Left lobe of liver (tissue), 2 donors: ENCODE measurements at places on chromosomes 3 and 15.
A peak's percentile ranks its signal among the peaks of the same experiment; 100 is the strongest.

GRCh38 chr15:42499858-42500609, 4.6 kb downstream of the SNAP23 start:
- DNase-seq = no peak

GRCh38 chr3:104005815-104006214, 1360.9 kb upstream of the ALCAM start:
- DNase-seq = no peak

GRCh38 chr3:181709537-181710279, 2.0 kb upstream of the SOX2 start:
- peak; percentile 77 for DNase-seq

GRCh38 chr3:37029111-37029510, 35.8 kb downstream of the MLH1 start:
- DNase-seq = peak; percentile 61

GRCh38 chr15:68431792-68432401, at the start of gene ITGA11:
Gene ITGA11, minus strand, starts transcription at chr15:68432163. Its CDS starts 97 bp downstream, at chr15:68432066.
- DNase-seq = peak; percentile 45

GRCh38 chr15:66725464-66725785, 23.4 kb downstream of the SMAD6 start:
- no peak for DNase-seq

- no peak for DNase-seq
Observed at GRCh38 chr15:65870889-65871533, 1.7 kb downstream of the RAB11A start.

- no peak for DNase-seq
Observed at GRCh38 chr3:140712301-140712700, 34.4 kb downstream of the TRIM42 start.

DNA sequence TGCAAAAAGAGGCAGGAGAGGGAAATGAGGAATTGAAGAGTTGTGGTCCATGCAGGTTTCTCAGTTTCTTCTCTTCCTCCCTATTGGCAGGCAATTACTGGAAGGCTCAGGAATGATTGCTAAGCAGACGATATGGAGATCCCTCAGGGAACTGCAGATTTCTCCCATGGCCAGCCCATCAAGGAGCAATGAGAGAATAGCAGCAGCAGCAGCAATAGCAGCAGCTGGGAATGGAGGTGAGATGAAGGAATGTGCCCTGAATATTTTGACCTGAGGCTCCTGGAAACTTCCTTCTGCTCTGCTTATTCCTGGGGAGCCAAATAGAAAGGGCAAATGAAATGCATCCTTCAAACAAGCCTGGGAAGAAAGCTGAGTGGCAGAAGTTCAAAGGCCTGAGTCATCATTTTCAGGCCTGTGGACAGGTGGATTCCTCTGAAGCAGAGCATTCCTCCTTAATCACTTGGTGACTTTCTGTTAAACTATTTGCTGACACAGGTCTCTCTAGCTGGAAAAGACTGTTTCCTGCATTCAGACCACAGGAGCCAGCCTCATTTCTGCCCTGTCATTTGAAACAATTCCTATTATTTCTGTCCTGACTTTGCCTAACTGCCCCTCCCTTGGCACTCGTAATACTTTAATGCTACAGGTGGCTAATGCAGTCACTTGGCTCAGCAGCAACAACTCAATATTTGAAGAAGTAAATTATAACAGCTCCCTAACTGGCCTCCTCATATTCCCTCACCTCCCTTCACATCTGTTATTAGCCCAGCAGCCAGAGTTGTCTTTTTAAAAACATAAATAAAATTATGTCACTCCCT, 146.9 kb upstream of the GADL1 start:
- DNase-seq = no peak

- DNase-seq = no peak
Observed at GRCh38 chr3:62229211-62229610, 144.1 kb downstream of the FEZF2 start.

- no peak for DNase-seq
Observed at GRCh38 chr3:37609181-37610110, 252.2 kb upstream of the CTDSPL start.

GRCh38 chr3:45964139-45964538, 20.9 kb downstream of the CXCR6 start:
- DNase-seq = no peak

GRCh38 chr15:66963084-66963483, 102.3 kb upstream of the SMAD3 start:
- DNase-seq = peak; percentile 27

- no peak for DNase-seq
Observed at GRCh38 chr3:197577366-197578074, 21.8 kb upstream of the BDH1 start.

GRCh38 chr3:188446014-188446413, 292.1 kb downstream of the LPP start:
- no peak for DNase-seq

- no peak for DNase-seq
Observed at GRCh38 chr3:171249245-171249644, 211.0 kb downstream of the TNIK start.
